Activated naive CD4-positive, alpha-beta T cell treated with Interleukin-2 at 50 U/mL for 16 hours (primary cell): ENCODE measurements at places on chromosomes 6 and 20.

DNA sequence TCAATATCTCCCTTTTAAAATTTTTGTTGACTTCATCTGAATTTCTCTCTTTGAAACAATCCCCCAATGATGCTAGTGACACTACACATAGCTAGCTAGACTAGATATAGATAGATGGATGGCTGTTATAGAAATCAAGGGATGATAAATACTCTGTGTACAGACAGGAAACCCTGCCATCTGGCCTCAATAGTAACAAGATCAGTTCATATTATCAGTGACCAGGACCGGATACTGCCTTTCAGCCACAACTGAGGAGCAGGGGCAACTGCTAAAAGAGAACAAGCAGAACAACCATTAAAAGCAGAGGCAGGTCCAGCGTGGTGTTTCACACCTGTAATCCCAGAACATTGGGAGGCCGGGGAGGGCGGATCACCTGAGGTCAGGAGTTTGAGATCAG lies 118.3 kb upstream of the FAM184A start:
- no peak for DNase-seq

- DNase-seq, result no peak
These were observed 478.4 kb upstream of the SOX4 start for GRCh38 chr6:21115111-21115510.

DNA sequence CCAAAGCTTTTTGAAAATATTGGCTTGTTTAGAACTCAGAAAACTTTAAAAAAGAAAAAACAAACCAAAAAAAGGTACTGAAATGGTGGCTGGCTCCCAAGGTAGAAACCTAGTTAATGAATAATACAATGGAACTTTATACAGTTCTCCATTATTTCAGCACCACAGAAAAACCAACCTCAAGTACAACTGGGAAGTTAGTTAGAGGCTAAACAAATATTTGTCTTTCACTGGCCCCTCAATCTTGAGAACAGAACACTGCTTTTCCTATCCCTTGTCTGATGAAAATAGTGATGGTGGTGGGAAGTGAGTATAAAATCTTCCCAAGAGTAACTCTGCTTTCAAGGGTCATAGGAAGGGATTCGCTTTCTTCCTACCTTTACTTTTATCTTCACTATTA lies 126.5 kb downstream of the REV3L start:
- no peak for DNase-seq

- no peak for DNase-seq
These were observed 38.0 kb downstream of the RCAN2 start for GRCh38 chr6:46453216-46453615.

- DNase-seq, result no peak
These were observed 18.1 kb downstream of the ELMO2 start for GRCh38 chr20:46388201-46388836.

GRCh38 chr6:110526726-110527125 lies 50.3 kb upstream of the SLC22A16 start:
- DNase-seq, result no peak

- no peak for DNase-seq
These were observed 26.7 kb upstream of the TMEM14A start for GRCh38 chr6:52644253-52644652.

GRCh38 chr6:167653561-167653960 lies 173.2 kb upstream of the AFDN start:
- no peak for DNase-seq

GRCh38 chr6:167711768-167712730 lies 114.7 kb upstream of the AFDN start:
- no peak for DNase-seq

GRCh38 chr6:53547811-53548496 lies 3.1 kb upstream of the GCLC start:
- peak; percentile 96 for DNase-seq

DNA sequence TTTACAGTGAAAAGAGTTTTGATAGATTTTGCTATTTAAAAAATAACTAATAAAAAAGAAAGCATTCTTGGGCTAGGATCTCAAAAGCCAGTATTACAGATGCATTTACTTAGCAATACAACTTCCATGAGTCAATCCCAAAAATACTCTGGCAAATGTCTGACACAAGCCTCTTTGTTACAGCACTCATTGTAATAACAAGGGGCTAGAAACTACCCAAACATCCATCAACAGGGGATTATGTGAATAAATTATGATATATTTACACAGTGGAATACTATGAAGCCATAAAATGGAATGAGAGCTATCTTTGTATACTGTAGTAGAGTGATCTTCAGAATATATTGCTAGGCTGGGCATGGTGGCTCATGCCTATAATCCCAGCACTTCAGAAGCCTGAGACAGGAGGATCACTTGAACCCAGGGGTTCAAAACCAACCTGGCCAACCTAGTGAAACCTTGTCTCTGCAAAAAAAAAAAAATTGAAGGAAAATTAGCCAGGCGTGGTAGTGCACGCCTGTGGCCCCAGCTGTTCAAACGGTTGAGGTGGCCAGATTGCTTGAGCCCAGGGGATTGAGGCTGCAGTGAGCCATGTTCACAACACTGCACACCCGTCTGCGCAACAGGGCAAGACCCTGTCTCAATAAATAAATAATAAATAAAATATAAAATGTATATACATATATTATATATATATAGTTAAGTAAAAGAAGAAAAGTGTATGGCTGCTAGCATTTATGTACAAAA lies 34.7 kb upstream of the TOP1 start:
- no peak for DNase-seq

- peak; percentile 28 for DNase-seq
These were observed 61.9 kb downstream of the GJA10 start for GRCh38 chr6:89956182-89956581.

DNA sequence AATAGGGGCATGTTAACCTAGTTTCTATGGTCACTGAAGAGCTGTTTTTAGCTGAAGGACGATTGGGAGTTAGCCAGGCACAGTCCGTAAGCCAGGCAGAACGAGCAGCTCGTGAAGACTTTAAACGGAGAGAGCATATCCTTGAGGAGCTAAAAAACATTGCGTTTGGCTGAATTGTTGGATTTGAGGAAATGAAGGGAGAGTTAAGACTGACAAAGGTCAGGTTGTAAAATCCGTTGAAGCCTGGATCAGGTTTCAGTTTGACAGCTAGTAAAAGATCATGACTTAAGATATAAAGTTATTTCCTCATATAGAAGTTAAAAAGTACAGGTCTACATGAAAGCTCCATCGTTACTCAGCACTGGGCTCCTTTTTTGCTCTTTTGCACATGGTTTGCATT lies 2.8 kb downstream of the DBNDD2 start:
- DNase-seq, result no peak

GRCh38 chr6:168804331-168804730 lies 363.3 kb downstream of the SMOC2 start:
- DNase-seq, result no peak

DNA sequence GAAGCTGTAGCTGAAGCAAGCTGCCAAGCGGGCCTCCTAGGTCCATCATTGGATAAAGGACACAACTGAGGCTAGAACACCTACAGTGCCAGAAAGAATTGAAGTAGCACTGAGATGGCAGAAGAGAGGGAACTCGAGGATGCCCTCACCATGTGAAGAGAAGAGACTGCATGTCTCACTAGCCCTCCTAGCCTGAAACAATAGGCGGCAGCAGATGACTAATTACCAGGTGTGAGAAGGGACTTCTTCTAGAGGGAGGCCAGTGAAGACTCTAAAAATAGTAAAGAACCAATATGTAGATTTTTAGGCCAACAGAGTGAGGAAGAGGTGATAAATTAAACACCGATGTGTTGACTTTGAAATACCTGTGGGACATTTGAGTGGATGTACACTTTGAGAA lies 50.3 kb downstream of the LGSN start:
- DNase-seq, result no peak

DNA sequence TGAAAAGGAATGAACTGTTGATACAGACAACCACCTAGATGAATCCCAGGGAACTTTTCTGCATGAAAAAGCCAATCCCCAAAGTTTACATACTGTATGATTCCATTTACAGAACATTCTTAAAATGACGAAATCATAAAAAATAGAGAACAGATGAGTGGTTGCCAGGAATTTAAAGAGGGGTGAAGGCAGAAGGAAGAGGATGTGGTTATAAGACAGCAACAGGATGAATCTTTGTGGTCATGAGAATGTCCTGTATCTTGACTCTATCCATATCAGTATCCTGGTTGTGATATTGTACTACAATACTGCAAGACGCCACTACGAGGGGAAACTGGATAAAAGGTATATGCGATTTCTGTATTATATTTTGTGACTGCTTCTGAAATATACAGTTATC lies 70.1 kb upstream of the EMILIN3 start:
- DNase-seq, result no peak
